ENCODE measurements at places on chromosomes 16 and 17.

GRCh38 chr16:81876273-81876900 lies 97.3 kb downstream of the PLCG2 start:
- no peak for DNase-seq

GRCh38 chr17:62823111-62823893 lies 15.2 kb upstream of the MARCHF10 start:
- no peak for DNase-seq

GRCh38 chr17:39921323-39921722 lies 2.9 kb upstream of the GSDMB start:
- DNase-seq = no peak

GRCh38 chr17:35947156-35947585 lies 3.7 kb upstream of the LYZL6 start:
- DNase-seq = peak; percentile 29

GRCh38 chr16:10871157-10871991 lies 5.6 kb upstream of the CIITA start:
- DNase-seq = peak; percentile 61

DNA sequence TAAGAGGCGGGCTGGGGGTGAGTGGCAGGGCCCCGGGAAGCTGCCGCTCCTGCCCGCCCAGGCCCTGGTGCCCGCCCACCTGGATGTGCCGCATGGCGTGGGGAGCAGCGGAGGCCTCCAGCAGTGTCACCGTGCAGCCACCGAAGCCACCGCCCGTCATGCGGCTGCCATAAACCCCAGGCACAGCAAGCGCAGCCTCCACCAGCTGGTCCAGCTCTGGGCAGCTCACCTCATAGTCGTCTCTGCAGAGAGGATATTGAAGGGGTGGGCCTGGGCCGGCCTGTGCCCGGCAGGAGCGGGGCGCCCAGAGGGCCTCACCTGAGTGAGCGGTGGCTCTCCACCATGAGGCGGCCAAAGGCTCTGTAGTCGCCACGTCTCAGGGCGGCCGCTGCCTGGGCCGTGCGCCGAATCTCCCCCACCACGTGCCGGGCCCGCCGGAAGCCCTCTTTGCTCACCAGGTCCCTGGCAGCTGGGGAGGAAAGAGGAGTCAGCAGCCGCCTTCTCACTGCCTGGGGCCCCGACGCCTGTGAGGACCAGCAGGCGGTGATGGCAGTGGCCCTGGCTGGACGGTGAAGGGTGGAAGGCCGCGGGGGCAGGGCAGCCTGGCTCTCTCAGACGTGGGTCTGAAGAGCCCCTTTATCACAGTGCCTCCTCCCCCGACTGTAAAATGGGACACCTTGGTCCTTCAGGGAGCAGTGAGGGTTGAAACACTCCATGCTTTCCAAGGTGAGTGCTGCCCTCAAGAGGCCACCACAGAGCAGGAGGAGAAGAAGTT lies 6.7 kb downstream of the GALK1 start:
- DNase-seq = no peak

GRCh38 chr16:84917492-84917891 lies 93.8 kb downstream of the ZDHHC7 start:
- no peak for DNase-seq

- no peak for DNase-seq
Observed at GRCh38 chr17:4407216-4407615, 26.5 kb upstream of the SPNS3 start.

DNA sequence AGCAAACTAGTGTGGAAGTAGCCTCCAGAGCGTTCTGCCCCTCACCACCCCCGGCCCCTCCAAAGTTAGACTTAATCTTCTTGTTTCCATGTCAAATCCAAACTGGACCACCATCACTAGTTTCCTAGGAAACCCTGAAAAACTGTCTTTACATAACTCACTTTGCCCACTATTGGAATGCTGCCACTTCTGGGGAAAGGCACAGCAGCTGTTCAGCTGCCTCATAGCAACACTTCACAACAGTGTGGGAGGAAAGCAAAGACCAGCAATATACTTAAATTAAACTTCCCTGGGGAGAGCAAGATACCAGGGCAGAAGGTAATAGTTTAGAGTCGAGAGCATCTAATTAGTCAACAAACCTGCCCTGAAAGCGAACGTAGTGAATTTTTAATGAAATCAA lies 452.2 kb downstream of the KCNJ2 start:
- DNase-seq = no peak

- DNase-seq = no peak
Observed at GRCh38 chr16:23160574-23160973, 11.3 kb upstream of the USP31 start.

GRCh38 chr17:48513097-48513496 lies 17.7 kb downstream of the HOXB1 start:
- no peak for DNase-seq

DNA sequence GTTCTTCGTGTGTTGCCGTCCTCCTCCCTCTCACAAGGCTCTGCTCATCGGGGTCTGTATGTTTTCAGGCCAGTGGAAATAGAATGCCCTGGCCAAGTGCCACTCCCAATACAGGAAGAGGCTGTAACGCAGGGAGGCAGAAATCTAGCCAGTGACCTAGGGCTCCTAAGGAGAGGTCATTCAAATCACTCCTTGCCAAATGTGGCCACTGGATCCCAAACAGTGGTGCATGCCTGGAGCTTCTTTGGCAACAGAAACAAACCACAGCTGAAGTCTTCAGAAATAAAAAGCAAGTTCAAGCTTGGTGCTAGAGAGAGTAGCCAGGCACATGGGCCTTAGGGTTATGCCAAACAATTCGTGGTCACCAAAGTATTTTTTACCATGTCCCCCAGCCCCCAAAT lies 66.1 kb downstream of the SMG6 start:
- no peak for DNase-seq

GRCh38 chr16:4948903-4949766 lies 9.0 kb upstream of the SEC14L5 start:
- DNase-seq = no peak

GRCh38 chr16:83878838-83879237 lies 20.1 kb upstream of the MLYCD start:
- no peak for DNase-seq

DNA sequence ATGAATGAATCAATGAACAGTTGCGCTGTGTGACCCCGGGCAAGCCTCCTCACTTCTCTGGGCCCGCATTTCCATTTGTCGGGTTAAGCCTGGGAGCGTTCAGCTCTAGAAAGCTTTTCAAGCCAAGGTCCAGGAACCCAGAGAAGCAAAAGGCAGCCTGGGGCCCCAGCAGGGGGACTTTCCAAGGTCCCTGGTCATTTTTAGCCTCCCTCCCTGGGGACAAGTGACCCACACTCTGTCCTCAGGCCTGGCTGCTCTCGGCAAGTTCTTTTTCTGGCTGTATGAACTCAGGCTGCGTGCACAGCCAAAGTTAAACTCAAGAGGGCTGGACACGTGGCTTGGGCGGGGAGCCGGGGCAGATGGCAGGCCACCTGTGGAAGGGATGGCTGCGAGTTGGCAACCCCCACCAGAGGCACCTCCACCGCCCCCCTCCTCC lies 41.4 kb upstream of the CIBAR2 start:
- no peak for DNase-seq

DNA sequence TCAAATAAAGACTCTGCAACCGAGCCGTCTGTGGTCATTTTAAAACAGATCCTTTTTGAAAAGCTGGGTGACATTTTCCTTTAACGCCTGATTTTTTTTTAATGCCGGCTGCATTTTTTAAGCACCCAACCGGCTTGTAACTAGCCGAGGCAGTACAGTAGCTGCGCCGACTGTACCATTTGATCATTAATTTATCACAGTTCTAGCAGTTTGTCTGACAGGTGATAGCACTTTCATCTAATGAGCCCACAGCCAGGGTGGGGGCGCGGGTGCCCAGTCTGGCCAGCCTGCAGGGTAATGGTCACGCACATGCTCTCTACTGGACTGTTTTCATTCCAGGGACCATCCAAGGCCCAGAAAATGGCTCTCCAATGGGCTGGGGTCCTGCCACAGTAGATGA lies 68.8 kb downstream of the IRX5 start:
- no peak for DNase-seq

DNA sequence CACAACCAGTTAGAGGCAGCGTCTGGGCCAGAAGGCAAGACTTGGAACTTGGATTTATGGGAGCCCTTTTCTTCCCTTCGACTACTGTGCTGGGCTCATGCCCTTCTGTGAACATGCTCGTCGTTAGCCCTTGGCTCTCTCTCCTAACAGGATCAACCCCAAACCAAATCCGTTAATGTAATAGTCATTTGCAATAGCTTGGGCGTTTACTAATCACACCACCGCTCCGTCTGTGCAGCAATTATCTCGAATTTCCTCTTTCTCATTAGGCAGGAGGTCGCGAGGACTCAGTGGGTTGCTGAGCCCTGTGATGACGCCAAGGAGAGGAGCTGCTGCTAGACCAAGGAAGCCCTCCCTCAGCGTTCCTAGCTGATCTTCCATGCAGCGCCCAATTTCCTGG lies 114.7 kb downstream of the ENGASE start:
- no peak for DNase-seq

GRCh38 chr16:1290860-1291575 lies 18.4 kb upstream of the UBE2I start:
- DNase-seq = no peak

- no peak for DNase-seq
Observed at GRCh38 chr17:82524540-82524939, 5.0 kb downstream of the FOXK2 start.

- no peak for DNase-seq
Observed at GRCh38 chr16:72983728-72984350, 64.1 kb downstream of the ZFHX3 start.

GRCh38 chr17:42922294-42922693 lies 21.7 kb downstream of the G6PC1 start:
- no peak for DNase-seq

DNA sequence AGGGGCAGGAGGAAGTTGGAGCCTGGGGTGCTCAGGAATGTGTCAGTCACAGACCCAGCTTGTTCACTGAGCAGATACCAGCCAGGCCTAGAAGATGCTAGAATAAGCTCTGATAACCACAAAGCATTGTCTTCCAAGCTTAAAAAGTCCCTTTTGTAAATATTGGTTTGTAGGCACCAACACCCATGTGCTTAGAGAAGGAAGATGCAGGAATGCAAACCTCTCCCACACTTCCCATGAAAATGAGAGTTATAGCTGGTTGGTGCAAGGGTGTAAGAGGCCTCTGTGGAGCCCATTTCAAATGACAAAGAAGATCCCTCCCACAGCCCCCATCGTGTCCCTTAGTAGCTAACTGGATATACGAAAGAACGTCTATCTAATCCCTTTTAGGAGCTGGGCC lies 210.3 kb downstream of the C16orf78 start:
- DNase-seq = no peak

- no peak for DNase-seq
Observed at GRCh38 chr16:82738699-82739098, 111.9 kb downstream of the CDH13 start.

GRCh38 chr17:79790805-79791734 lies 5.8 kb downstream of the CBX8 start:
- DNase-seq = no peak

DNA sequence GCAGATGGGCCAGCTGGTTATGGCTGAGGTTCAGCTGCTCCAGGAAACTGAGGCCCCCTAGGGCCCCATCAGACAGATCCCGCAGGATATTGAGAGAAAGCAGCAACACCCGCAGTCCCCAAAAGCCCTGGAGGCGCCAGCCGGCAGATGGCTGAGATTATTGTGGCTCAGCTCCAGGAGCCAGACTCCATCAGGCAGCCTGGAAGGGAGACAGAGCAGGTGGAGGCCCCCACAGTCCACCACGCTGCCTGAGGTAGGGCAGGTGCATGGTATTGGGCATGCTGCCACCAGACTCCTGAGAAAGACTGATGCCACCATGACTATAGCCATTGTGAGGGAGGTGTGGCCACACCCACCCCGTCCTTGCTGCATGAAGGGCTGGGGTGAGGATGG lies 9.5 kb upstream of the TMEM101 start:
- DNase-seq = no peak

DNA sequence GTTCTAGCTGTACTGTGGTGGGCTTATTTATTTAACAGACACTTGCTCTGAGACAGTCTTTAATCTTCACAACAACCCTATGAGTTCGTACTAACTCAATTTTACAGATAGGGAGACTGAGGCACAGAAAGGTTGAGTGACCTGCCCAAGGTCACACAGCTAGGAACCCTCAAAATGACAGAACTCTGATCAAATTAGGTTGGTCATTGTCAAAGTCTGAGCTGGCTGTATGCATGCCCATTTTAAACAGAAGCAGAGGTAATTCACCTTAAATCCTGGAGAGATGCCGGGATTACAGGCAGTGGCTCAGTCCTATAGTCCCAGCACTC lies 24.9 kb downstream of the LAT start:
- DNase-seq = no peak

GRCh38 chr16:22070361-22071330 lies 21.7 kb upstream of the VWA3A start:
- DNase-seq = no peak

- no peak for DNase-seq
Observed at GRCh38 chr17:76405967-76406647, 21.7 kb downstream of the SPHK1 start.

DNA sequence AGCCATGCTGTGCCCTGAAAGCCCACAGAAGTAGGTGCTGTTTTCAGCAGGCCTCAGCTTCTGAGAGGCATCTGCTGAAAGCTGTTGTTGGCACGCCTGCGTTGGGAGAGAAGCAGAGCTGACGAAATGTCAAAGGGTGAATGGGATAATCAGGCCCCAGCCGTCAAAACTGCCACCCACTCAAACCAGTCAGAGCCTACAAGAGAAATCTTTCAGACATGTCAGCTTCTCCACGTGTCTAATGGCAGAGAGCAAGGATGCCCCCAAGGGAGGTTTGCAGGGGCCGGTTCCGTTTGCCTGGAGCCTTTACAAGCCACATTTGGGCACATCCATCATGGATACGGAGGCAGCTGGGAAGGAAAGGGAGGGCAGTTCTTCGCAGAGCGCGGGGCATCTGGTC lies 568.2 kb upstream of the EEF2KMT start:
- DNase-seq = no peak

GRCh38 chr16:46873201-46873600 lies 11.0 kb upstream of the GPT2 start:
- no peak for DNase-seq

DNA sequence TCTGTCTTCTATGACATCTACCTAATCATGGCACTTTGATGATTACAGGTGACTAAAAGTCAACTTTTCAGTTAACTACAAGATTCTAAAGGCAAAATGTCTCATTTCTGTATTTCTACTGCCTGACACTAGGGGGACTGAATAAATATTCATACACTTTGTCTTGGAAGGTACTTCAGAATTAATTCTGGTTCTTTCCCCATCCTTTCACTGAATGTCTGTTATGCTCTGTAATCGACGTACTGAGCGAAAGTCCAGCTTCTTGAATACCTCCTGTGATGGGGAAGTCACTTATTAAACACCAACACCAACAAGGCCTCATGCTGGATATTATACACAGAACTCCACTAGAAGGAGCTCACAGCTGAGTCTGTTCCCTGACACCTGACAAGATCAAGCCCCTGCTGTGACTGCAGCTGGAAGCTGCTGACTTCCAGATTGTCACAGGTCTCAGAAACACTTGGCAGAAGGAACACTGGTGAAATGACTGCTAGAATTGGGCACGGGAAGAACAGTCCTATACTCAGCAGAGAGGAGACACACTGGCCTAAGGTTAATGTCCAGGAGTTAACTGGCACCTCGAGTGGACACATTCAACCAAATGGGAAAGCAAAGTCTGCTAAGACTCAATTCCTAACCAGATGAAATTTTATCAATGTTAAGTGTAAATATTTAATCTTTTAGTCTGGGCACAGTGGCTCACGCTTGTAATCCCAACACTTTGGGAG lies 31.9 kb downstream of the CMC2 start:
- DNase-seq = no peak

- DNase-seq = no peak
Observed at GRCh38 chr16:12801511-12802042, 2.1 kb downstream of the CPPED1 start.

GRCh38 chr17:29390851-29391631 lies 878 bp downstream of the TAOK1 start:
- no peak for DNase-seq
